ENCODE measurements at places on chromosomes 4 and X.

- peak; percentile 1 for DNase-seq
Observed at GRCh38 chrX:3134316-3134945, 93.2 kb downstream of the ARSF start.

DNA sequence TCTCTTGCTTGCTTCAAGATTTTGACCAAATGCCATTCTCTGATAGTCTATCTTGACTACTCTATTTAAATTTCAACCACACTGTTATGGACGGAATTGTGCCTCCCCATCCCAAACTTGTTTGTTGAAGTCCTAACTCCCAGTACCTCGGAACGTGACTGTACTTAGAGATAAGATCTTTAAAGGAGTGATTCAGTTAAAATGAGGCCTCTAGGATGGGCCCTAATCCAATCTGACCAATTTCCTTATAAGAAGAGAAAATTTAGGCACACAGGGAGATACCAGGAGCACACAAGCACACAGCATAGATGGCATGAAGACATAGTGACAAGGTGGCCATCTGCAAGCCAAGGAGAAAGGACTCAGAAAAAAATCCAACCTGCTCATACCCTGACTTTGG lies 269.9 kb downstream of the KCNIP4 start:
- DNase-seq = no peak

GRCh38 chr4:54657551-54658251 lies at the start of gene KIT:
TSS of gene KIT (plus strand) at chr4:54657957. CDS start at chr4:54658015, 58 bp downstream.
- no peak for DNase-seq

DNA sequence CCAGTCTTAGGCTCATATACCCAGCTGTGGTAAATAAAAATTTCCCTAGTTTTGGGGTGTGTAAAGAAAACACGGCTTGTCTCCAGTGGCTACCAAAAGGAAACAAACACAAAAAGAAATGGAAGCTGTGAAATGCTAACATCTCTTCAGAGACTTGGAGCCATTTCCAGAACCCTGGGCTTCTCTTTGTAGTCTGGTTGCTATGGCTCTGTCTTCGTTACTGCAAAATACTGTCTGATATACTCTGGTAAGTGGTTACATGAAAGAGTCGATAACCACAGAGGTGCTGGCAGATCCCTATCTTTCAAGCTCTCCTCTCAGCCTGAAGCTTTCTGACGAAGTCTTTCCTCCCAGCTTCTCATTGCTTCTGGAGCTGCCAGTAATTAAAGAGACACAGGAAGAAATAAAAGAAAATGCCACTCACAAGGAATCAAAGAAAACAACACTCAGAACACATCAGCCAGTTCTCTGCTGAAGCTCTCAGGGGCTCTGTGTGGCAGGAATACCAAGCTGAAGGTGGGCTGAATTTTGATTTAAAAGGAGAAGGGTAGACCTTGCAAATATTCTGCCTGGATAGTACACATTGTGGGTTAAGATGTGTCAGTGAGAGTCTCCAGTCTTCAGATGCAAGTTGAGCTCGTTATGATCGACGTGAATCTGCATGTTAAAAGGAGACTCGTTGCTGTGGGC lies 107.6 kb upstream of the FAM9C start:
- DNase-seq = no peak

DNA sequence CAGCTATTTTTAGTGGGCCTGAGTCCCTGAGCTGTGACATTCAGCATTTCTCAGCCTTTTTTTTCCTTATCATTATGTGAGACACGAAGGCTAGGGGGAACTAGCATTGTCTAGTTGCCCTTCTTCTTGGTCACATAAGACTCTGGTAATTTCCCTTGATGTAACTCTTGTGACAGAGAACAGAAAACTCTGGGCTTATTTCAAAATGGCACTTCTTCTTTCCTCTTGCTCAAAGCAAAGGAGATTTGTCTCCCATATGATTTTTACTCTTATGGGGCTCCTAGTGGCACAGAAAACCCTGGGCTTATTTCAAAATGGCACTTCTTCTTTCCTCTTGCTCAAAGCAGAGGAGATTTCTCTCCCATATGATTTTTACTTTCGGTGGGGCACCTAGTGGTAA lies 14.7 kb downstream of the ATXN3L start:
- DNase-seq = no peak

DNA sequence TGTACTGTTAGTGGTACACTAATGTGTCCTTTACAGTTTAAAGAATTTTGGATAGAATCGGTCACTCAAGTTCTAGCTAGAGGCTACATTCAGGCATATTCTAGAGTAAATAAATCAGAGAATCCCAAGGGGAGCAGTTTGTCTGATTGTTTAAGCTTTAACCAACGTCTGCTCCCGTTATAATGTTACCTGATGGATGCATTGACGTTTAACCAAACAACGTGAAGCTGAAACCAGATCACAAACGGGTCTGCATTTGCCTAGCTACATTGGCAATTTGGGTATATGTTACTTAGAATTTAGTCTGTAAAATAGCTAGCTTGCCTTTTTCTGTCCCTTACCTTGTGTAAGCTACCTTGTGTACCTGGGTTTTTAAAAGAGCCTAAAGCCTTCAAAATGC lies 1.6 kb downstream of the PI4K2B start:
- DNase-seq = no peak

- DNase-seq = no peak
Observed at GRCh38 chrX:149512225-149512885, 7.2 kb upstream of the IDS start.
